ENCODE measurements at places on chromosomes 3 and 15.

- DNase-seq, result no peak
Observed at GRCh38 chr3:129482721-129483120, 42.7 kb downstream of the IFT122 start.

- DNase-seq, result no peak
Observed at GRCh38 chr3:114496466-114496865, 202.6 kb downstream of the TIGIT start.

- DNase-seq, result no peak
Observed at GRCh38 chr3:148958696-148959095, 32.6 kb upstream of the GYG1 start.

- no peak for DNase-seq
Observed at GRCh38 chr3:112038863-112039262, 4.3 kb downstream of the TMPRSS7 start.

GRCh38 chr15:65219137-65219536 lies 7.9 kb upstream of the CILP start:
- no peak for DNase-seq

GRCh38 chr15:45276831-45277230 lies 24.8 kb downstream of the SLC28A2 start:
- no peak for DNase-seq

DNA sequence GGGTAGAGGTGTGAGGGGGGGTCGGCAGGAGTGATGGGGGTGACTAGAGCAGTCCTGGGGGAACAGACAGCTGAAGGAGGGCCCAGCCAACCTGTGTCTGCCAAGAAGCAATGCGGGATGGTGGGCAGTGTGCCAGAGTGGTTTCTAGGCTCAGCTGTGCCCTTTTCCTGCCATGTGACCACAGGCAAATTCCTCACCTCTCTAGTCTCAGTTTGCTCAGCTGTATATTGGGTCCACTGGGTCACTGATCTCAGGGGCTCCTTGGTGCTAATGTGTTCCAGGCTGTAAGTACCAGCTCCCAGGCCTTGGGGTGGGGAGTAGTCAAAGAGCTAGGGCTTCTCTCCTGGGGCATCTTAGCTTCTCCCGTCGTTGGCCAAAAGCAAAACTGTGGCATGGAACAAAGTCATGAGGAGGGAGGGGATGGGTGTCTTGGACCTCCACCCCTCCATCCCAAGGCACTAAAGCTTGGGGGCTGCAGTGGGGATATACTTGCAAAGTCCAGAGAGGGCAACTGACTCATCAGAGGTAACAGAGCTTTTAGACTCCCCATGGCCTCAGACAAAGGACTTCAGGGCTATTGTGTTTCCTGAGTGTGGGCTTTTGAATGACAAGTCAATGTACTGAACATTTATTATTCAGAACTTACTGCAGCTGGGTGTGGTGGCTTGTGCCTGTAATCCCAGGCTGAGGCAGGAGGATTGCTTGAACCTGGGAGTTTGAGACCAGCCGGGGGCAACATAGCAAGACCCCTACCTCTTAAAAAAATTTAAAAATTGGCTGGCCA lies 20.9 kb downstream of the SMAD6 start:
- no peak for DNase-seq

DNA sequence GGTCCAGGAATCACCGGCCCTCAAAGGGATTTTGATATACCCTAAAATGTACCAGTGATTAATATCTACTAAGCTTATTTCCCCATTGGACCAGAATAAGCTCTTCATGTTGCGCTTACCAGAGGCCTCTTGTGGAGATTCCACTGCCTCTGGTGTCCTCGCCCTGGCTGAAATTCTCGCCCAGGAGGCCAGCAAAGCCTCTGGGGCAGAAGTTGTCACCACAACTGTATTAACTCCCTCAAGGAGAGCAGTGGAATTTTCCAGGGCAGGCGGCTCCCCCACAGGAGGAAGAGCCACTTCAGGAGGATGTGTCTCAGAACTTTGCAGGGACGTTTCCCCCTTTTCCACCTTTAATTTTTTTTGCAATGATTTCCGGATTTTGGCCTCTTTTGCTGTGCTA lies 6.9 kb downstream of the DPPA4 start:
- DNase-seq, result no peak

- DNase-seq, result no peak
Observed at GRCh38 chr3:19702416-19703078, 231.5 kb downstream of the EFHB start.

DNA sequence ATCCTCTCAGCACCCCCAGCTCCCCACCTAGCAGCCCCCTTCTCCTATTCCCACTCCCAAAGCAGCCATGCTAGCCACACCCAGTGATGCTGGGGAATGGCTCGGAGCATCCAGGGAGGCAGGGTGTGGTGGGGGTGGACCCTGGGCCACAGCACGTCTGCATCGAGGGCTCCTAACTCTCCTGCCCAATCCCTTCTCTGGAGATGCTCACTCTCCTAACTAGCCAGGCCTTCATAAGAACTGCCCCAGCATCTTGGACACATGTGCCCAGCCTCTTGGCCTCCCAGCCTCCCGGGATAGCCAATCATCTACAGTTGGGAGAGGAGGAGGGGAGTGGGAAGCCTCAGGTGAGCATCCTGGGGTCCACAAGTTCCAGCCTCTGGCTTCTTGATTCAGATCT lies 2.7 kb downstream of the PCBP4 start:
- DNase-seq, result no peak

GRCh38 chr3:112382543-112383160 lies 49.7 kb downstream of the CD200 start:
- no peak for DNase-seq

- no peak for DNase-seq
Observed at GRCh38 chr3:46017720-46018119, 9.6 kb downstream of the XCR1 start.

DNA sequence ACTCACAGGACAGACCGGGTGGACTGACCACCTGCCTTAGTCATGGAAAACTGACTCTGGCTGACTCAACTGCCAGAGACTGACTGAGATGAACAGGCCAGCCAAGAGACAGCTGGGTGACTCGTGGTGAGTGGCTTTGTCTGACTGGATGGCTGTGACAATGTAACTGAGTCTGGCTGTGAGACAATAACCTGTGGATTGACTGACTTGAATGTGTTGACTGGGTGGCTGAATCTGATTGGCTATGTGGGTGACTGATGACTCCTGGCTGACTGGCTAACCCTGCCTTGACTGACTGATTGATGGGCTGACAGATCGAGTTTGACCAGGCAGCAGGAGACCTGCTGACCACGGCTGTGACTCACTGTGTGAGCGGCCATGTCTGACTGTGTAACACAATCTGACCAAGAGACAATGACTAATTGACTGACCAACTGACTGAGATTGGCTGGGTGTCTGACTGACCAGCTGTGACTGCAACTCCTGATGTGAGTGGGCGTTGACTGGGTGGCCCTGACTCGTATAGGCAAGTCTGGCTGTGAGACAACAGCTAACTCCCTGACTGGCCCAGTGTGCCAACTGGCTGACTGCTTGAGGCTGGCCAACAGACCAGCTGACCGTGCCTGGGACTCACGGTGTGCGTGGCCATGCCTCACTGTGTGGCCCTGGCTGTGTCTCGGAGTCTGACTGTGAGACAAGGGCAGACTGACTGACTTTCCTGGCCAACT lies 509.1 kb downstream of the SHQ1 start:
- DNase-seq, result peak; percentile 54

GRCh38 chr3:37967260-37967881 lies 23.2 kb upstream of the VILL start:
- DNase-seq, result peak; percentile 53
